ENCODE measurements at places on chromosomes 13 and 19.

GRCh38 chr13:114114006-114114640 is 18.3 kb downstream of the RASA3 start:
- DNase-seq: no peak

- DNase-seq: no peak
Measured at GRCh38 chr19:15673176-15673654, 328 bp downstream of the CYP4F12 start.

DNA sequence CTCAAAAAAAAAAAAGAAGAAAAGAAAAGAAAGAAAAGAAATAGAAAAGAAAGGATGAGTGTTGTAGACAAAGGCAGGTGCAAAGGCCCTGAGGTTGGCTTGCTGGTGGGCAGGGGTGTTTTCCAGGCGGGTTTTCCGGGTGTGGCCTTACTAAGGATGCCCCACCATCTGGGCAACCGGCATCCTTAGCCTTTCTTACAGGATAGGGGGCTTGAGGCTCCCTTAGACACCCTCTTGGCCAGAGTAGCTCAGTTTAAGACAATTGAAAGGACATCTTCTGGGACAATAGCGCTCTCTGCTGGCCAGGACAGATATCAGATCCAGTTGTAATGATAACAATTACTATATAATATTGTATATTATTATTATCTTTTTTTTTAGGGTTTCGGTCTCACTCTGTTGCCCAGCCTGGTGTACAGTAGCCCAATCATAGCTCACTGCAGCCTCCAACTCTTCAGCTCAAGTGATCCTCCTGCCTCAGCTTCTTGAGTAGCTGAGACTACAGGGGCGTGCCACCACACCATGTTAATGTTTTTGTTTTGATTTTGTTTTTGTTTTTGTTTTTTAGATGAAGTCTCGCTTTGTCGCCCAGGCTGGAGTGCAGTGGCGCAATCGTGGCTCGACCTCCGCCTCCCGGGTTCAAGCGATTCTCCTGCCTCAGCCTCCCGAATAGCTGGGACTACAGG is 1.4 kb upstream of the QTRT1 start:
- no peak for DNase-seq

- DNase-seq: no peak
Measured at GRCh38 chr13:84399320-84400085, 517.2 kb upstream of the SLITRK1 start.

DNA sequence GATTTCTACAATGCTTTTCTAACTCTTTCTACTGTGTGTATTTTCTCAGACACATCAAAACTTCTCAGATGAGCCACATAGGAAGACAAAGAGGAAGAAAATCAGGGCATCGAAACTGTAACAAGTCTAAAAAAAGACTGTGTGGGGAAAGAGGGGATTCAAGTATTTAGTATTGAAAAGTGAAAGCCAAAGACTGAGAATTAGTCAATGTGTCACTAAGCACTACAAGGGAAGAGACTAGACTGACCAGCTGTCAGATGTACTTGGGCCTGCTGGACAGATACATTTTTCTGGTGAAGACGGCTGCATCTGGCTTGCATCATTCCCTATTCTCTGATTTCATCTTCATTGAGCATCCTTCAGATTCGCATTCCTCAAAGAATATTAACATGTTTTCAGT is 25.4 kb downstream of the COMMD6 start:
- DNase-seq: no peak

DNA sequence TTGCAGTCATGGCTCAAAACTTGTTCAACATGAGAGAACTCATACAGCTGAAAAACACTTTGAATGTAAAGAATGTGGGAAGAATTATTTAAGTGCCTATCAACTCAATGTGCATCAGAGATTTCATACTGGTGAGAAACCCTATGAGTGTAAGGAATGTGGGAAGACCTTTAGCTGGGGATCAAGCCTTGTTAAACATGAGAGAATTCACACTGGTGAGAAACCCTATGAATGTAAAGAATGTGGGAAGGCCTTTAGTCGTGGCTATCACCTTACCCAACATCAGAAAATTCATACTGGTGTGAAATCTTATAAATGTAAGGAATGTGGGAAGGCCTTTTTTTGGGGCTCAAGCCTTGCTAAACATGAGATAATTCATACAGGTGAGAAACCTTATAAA is 20.1 kb downstream of the ZNF283 start:
- no peak for DNase-seq

- no peak for DNase-seq
Measured at GRCh38 chr19:54247106-54247930, 4.7 kb upstream of the LILRA6 start.

DNA sequence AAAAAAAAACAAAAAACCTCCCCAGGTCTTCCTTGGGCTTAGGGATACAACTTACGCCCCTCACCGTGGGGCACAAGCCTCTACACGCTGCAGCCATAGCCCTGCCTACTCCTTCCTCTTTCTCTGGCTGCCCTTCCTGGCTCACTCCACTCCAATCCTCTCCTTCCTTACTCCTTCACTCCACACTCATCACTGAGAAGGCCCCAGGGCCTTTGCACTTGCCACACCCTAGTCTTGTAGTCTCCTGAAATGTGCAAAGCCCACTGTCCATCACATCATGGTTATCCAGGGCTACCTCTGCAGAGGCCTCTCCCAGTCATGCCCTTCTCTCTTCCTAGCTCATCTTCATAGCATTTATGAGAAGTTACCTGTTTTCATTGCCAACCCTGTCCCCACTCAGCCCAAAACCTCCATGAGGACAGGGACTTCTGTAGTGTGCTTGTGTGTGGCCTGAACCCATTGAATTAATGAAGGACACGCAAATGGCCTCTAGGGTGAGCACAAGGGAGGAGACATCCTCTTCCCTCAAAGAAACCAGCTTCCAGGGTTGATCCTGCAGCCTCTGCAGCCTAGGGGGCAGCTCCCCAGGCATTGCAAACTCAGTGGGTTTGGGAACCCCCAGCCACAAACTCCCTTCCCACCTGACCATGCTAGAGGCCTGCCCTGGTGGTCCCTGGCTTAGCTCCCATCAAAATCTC is 7.9 kb upstream of the HSH2D start:
- no peak for DNase-seq

DNA sequence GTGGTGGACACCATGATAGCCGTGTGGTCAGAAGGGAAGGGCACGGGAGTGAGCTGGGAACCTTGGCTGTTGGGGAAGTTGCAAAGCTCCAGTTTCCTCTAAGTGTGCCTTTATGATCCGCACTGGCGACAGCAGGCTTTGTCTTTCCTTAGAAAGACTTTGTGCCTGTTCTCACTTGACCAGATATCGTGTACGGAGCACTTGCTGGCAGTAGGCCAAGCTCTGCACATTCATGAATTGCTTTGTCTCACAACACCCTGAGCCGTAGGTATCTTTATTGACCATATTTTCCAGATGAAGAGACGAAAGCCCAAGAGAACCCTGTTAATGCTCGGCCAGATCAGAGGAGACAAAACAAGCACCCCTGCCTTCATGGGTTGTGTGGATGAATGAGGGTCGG is 15.1 kb downstream of the CUL4A start:
- no peak for DNase-seq

GRCh38 chr13:40681341-40682146 is 15.1 kb upstream of the FOXO1 start:
- no peak for DNase-seq

GRCh38 chr13:30017880-30018279 is 167.5 kb upstream of the UBL3 start:
- no peak for DNase-seq

GRCh38 chr13:105816994-105817393 is 718.5 kb downstream of the EFNB2 start:
- DNase-seq: no peak

GRCh38 chr19:51342631-51343569 is 961 bp upstream of the VSIG10L start:
- no peak for DNase-seq

- no peak for DNase-seq
Measured at GRCh38 chr13:43933378-43933777, 53.7 kb downstream of the LACC1 start.

DNA sequence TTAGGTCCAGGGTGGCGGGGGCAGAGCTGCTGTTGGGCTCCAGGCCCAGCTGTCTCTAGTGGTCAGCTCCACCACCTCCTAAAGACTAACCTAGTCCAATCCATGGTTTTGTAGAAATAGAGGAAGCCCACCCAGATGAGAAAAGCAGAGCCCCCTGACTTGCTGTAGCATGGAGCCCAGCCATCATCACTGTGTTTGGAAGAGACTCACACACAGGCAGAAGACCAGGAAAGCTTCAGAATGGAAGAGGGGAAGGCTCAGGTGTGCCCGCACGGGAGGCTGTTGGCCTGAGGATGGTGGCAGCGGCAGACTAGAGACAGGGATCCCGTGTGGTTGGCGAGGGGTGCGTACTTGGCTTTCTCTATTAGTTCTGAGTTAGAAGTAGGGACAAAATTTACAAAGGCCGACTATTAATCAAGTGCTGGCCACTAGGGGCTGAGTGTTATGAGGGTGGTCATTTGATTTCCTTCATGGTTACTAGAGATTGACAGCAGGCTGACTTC is 193.2 kb upstream of the SOX1 start:
- DNase-seq: no peak

DNA sequence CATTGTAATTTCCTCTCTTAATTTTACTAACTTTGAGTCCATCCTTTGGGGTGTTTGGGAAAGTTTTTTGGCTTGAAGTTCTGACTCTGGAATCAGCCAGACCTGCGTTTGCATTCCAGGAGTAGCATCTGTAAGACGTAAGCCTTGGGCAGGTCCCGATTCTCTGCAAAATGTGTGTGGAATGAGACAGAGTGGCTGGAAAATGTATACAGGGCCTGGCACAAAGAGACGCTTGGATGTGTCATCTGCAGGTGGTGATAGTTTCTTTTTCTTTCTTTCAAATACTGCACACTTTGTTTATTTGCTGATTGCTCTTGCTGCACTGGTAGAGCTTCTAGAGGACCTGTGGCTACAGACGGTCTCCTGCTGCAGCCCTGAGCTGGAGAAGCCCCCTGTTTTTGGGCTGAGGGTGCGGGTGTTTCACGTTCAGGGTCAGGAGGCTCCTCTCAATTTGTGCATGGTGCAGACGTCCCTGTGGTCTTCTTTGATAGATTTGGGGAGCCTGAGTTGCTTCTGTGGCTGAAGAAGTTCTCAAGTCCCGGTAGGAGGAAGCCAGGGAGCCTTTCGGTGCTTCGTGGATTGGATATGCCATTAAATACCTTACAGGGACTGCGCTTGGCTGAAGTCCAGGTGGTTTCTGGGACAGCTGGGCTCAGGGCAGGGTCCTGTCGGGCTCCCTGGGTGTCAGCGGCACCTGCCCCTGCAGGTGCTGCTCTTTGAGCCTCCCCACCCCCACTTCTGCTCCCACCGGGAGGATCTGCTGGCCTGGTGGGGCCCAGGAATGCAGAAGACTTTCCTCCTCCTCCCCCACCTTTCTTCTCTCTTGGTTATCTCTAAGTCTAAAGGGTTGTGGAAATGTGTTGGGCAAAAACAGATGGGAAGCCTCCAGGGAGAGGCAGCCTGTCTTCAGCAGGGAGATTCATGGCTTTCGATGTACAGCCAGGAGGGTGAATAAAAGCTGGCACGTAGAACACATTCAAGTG is 44.0 kb upstream of the GAS6 start:
- DNase-seq: peak; percentile 59

DNA sequence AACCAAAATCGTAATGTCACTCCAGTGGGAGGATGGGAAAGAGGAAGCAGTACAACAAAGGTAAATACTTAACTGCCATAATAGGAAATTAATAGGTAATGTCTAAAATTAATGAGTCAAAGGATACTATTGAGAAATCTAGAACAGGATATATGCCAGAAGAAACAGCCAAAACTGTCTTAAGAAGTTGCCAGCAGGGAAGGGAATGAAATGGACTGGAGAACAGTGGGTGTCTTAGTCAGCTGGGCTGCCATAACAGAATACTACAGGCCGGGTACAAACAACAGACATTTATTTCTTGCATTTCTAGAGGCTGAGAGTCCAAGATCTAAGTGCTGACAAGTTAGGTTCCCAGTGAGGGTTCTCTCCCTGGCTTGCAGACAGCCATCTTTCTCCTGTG is 40.3 kb upstream of the IPO5 start:
- no peak for DNase-seq

DNA sequence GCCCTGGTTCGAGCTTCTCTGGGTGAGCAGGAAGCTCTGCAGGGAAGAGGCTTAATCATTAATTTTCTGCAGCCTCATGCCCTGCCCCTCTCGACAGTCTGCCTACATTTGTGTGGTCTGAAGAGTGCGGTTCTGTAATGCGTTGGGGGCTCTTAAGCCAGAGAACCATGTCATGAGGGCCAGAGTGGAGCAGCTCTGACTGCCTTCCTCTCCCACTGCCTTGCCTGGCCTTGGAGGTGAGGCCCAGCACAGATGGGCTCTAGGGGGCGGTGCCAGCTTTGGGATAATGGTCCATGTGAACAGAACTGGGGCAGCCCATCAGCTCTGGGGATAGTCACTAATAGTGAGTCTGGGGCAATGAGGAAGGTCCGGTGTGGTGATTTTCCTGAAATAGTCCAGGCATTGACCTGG is 5.7 kb downstream of the FGF9 start:
- DNase-seq: no peak

- no peak for DNase-seq
Measured at GRCh38 chr13:50537029-50537428, 306.5 kb downstream of the DLEU7 start.

GRCh38 chr13:99495466-99496183 is 5.6 kb upstream of the TM9SF2 start:
- DNase-seq: no peak

- no peak for DNase-seq
Measured at GRCh38 chr13:89920461-89920860, 1427.0 kb upstream of the MIR17HG start.

- DNase-seq: no peak
Measured at GRCh38 chr19:16593181-16593580, 21.0 kb upstream of the SLC35E1 start.

- no peak for DNase-seq
Measured at GRCh38 chr13:30049692-30050091, 199.3 kb upstream of the UBL3 start.

DNA sequence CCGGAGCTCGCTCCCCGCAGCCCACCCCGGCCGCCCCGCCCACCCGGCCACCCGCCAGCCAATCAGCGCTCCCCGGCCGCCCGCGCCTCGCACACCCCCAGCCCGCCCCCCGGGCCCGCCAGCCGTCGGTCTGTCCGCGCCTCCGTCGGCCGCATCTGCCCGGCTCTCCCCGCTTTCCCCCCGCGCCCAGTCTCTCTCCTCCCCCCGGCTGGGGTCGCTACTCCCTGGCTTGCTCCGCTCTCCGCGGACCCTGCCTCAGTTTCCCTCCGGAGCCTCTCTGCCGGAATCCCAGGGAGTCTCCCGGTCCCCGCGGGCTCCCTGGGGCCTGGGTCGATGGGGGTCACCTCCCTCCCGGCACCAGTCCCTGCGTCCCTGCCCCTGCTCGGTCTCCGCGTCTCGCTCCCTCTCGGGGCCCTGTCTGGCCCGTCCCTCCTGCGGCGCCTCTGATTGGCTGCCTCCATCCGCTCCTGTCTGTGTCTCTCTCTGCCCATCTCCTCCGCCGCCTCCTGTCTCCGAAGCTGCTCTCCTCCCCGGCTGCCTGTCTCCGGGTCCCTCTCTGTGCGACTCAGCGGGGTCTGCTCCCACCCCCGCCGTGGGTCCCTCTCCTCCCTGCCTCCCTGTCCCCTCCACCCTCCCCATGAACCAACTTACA is 484 bp downstream of the IL11 start:
- no peak for DNase-seq

All from BJ (cell line).